Bladder microvascular endothelial cell (primary cell): ENCODE measurements at places on chromosomes 3 and 15. TPM values are rescaled to one million over a fixed set of nuclear protein-coding genes. Genes with fewer than 3 reads are reported as not detected.

GOLGA8G gene
- total RNA-seq = not detected in 2 replicates

TTLL13 gene
- total RNA-seq = 0.06 TPM in 1 of 2 replicates, not detected in the other

PTX3 gene
- 56.3 and 566 TPM in 2 replicates for total RNA-seq

C3orf22 gene
- not detected in 2 replicates for total RNA-seq

IMPG2 gene
- total RNA-seq = 0.16 and 0.76 TPM in 2 replicates

GOLGA8O gene
- 0.16 and 0.63 TPM in 2 replicates for total RNA-seq

FGF7 gene
- total RNA-seq = not detected in 2 replicates

CEMIP gene
- 0.32 and 0.50 TPM in 2 replicates for total RNA-seq

LRRC34 gene
- total RNA-seq = 0.16 and 1.3 TPM in 2 replicates

NFKBIZ gene
- total RNA-seq = 9.9 and 63.2 TPM in 2 replicates

FAM240A gene
- not detected in 2 replicates for total RNA-seq

LRRIQ4 gene
- not detected in 2 replicates for total RNA-seq

NAALADL2 gene
- total RNA-seq = 0.44 and 0.65 TPM in 2 replicates

XPC gene
- total RNA-seq = 35.8 and 60.5 TPM in 2 replicates

LRRC57 gene
- total RNA-seq = 15.9 and 26.1 TPM in 2 replicates

GRIP2 gene
- under 0.01 TPM in 1 of 2 replicates, not detected in the other for total RNA-seq

SLC22A14 gene
- under 0.01 and 0.31 TPM in 2 replicates for total RNA-seq

ANKRD34C gene
- not detected in 2 replicates for total RNA-seq

HOMER2 gene
- 0.38 and 0.49 TPM in 2 replicates for total RNA-seq

FAM81A gene
- total RNA-seq = under 0.01 and 0.06 TPM in 2 replicates

PSTPIP1 gene
- total RNA-seq = 0.13 TPM in 1 of 2 replicates, not detected in the other

VGLL3 gene
- 0.76 and 0.81 TPM in 2 replicates for total RNA-seq

CHRD gene
- 0.16 and 0.69 TPM in 2 replicates for total RNA-seq

MGA gene
- 19.3 and 67.4 TPM in 2 replicates for total RNA-seq

NANOGP8 gene
- total RNA-seq = not detected in 2 replicates

FETUB gene
- total RNA-seq = not detected in 2 replicates

SPTBN5 gene
- total RNA-seq = 5.2 and 5.3 TPM in 2 replicates

LINGO1 gene
- 0.19 TPM in 1 of 2 replicates, not detected in the other for total RNA-seq

CCR5 gene
- not detected in 2 replicates for total RNA-seq

SERPINI2 gene
- not detected in 2 replicates for total RNA-seq

MESP2 gene
- not detected in 2 replicates for total RNA-seq

SCG5 gene
- 0.49 and 0.82 TPM in 2 replicates for total RNA-seq

EPHB1 gene
- 1.5 and 14.5 TPM in 2 replicates for total RNA-seq

GOLGA8J gene
- total RNA-seq = 0.13 TPM in 1 of 2 replicates, not detected in the other

PLA1A gene
- 1.8 and 20.3 TPM in 2 replicates for total RNA-seq

NOX5 gene
- total RNA-seq = under 0.01 TPM in 1 of 2 replicates, not detected in the other

WDR49 gene
- total RNA-seq = 0.13 and 0.65 TPM in 2 replicates

CGNL1 gene
- total RNA-seq = 1.9 and 23.0 TPM in 2 replicates

TLR9 gene
- under 0.01 and 0.06 TPM in 2 replicates for total RNA-seq

SLC24A5 gene
- not detected in 2 replicates for total RNA-seq

CHL1 gene
- total RNA-seq = not detected in 2 replicates

CCNDBP1 gene
- total RNA-seq = 69.1 and 102 TPM in 2 replicates

RASGRP1 gene
- under 0.01 and 0.57 TPM in 2 replicates for total RNA-seq

C2CD4A gene
- under 0.01 and 1.3 TPM in 2 replicates for total RNA-seq

ALCAM gene
- 50.2 and 100 TPM in 2 replicates for total RNA-seq

CAMKV gene
- total RNA-seq = not detected in 2 replicates
